ENCODE measurements at places on chromosomes 3 and 15. TPM values are rescaled to one million over a fixed set of nuclear protein-coding genes. Genes with fewer than 3 reads are reported as not detected.

GRCh38 chr3:59372346-59372745 is 322.5 kb upstream of the CFAP20DC start:
- DNase-seq = no peak

GRCh38 chr3:31105438-31106077 is 211.1 kb upstream of the GADL1 start:
- no peak for DNase-seq

- no peak for DNase-seq
Measured at GRCh38 chr3:127053979-127054378, 71.1 kb downstream of the PLXNA1 start.

- no peak for DNase-seq
Measured at GRCh38 chr3:52800079-52800478, 5.5 kb downstream of the ITIH3 start.

- no peak for DNase-seq
Measured at GRCh38 chr15:64341961-64342360, 14.0 kb downstream of the CSNK1G1 start.

DNA sequence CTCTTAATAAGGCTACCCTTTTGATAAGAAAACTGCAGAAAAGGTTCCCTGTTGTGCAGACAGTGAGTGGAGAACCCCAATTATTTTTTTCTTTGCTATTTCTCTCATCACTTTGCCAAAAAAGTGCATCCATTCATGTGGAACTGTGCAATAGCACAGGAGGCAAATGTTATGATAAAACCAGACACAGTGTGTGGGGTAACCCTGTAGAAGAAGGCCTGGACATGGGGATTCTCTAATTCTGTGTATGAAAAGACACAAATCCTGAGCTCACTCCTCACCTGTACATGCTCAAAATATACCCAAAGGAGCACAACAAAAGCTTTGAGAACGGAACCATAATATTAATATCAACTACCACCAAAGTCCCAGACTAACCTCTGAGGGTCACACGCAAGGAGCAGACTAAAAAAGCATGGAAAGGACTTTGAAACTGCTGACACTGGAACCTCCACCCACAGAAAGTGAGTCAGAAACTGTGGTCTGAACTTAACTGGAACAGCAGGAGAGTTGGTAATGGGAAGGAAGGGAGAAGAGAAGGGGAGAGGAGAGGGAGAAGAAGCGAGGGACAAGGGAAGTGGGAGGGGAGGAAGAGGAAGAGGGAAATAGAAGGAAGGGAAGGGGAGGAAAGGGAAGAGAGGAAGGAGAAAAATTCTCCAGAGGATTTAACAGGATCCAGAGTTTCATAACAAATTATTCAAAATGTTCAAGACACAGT is 299.9 kb downstream of the TBC1D5 start:
- DNase-seq = no peak

DNA sequence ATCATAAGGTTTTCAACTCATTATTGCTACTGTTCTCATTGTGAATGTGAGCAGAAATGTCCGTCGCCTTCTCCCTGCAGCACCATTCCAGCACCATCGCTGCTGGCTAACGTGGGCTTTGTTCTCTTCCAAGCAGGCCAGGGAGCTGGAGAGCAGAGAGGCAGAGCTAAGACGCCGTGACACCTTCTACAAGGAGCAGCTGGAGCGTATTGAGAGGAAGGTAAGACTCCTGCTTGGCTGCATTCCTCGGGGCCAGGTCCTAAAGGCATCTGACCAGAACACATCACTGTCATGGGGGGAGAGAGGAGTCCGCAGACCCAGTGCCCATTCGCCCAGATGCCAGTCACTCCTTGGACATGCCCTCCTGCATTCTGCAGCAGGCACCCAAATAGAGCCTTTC is 130.4 kb upstream of the PLXNA1 start:
- no peak for DNase-seq

DNA sequence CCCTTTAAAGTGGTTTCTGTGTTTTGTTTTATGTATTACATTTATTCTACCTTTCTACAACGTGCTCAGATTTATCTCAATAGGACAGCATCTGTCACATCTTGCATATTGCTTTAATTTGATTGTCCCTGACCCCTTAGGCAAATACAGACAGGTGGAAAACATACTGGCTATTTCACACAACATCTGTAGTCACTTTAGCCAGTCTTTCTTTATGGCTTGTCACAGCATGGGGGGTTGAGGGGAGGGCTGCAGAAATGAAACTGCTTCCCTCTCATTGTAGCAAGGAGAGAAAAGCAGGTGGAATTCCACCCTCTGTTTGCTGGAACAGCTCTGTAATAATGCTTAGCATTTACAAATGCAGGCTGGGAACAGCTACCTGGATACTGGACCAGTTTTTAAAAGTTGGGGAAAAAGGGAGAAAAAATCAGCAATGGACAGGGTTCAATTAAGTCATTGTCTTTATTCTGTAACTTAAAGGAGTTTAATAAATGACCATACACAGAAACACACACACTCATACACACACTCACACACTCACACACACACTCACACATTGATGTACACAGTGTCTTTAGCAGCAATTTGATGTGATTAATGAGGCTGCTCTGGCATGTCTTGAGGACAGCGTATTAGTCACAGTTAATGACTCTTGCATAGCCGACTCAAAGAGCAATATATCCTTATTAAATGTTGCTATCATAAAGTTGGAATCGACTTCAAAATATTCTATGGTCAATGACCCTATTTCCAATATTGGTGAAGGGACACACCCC is 283.7 kb upstream of the GBE1 start:
- no peak for DNase-seq

DNA sequence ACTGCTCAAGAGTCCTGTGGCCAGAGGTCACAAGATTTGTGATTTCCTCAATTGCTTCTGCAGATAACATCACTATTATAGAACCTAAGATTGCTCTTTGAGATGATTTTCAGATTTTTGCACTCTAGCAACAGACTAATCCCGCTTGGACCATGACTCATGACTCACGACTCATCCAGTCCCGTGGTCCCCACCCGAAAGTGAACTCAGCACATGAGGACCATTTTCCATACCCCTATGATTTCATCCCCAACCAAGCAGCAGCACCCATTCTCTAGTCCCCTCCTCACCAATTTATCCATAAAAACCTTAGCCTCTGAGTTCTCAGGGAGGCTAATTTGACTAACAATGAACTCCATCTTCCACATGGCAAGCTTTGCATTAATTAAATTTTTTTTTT is 106.3 kb upstream of the ALCAM start:
- no peak for DNase-seq

DNA sequence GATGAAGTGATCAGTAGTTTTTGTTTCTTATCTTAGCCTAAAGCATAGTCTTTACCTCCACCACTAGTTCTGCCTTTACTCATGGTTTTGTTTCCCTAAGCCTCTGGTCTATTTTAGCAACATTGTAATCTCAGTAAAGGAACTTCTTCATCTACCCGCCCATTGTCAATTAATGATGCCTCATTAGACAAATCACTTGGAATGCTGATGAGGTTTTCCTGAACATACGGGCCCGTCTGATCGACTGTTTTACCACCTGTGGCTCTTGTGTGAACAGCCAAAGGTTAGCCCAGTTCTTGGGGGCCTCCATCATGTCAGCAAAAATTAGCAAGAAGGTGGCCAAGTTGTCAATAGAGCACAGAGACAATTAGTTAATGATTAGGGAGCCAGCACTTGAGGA is 470.1 kb upstream of the ARRDC4 start:
- no peak for DNase-seq

DNA sequence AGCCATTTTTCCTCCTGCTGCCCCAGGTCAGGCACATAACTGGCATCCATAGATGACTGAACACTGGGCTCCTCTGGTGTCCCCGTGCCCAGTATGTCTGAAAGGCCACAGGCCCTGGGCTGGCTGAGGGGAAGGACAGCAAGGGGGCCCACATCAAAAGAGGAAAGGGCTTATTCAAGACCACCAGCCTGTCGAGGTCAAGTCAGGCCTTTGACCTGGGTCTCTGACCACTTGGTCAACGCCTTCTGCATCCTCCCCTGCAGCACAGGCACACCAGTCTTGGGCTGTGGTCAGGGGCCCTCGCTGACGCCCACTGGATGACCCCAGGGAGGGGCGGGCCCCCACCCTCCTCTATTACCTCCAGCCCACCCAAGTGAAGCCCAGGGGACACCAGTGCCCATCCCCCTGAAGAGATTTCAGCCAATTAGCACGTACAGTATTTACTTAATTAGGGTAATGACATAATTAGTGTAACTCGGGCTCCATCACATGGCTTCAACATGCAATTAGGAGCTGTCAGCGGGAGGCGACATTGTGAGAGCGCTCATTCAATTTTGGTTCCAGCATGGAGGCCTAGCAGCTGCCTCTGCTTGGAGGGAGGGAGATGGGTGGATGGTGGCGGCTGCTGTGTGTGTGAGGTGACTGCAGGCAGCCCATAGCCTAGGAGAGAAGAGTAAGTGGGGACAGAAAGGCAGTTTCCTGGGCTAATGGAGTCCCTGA is 13.5 kb upstream of the DNAH1 start:
- no peak for DNase-seq

The FGD5 gene
- 15.9 TPM for total RNA-seq

The CRYBG3 gene
- total RNA-seq = 18.7 TPM

The SPINK8 gene
- not detected for total RNA-seq

The AGBL1 gene
- total RNA-seq = not detected

The XYLB gene
- 1.7 TPM for total RNA-seq

The LRRC34 gene
- 2.1 TPM for total RNA-seq

Data from esophagus muscularis mucosa (tissue), 4 donors.